ENCODE measurements at places on chromosomes 5 and 9.

- no peak for DNase-seq
Measured at GRCh38 chr5:168015506-168015905, 275.9 kb upstream of the WWC1 start.

DNA sequence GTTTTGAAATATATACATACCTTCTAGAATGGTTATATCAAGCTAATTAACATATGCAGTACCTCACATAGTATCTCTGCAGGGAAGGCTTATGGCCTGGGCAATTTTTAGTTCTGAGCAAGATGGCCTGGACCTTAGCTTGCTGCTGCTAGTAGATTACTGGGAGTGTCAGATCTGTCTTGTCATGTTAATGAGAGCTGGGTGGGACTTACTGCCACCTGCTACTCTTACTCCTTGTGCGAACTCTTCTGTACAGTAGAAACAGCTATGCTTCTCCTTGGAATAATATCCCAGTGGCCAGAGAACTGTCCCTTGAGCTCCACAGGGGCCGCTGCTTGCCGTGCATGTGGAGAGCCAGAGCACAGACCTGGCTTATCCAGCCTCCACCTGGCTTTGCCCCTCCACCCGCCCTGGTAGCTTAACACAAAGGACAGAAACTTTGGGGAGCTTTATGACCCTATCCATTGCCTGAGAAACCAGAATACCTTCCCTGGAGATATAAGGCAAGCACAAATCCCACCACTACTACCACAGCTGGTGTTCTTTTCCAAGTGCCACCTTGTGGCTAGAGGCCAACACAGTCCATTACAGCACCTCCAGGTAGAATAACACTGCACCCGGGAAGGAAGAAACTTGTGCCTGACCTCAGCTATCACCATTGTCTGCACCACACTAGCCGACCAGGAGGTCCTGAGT is 74.4 kb upstream of the RUSC2 start:
- DNase-seq = no peak

GRCh38 chr5:98594098-98594497 is 179.4 kb upstream of the RGMB start:
- no peak for DNase-seq

DNA sequence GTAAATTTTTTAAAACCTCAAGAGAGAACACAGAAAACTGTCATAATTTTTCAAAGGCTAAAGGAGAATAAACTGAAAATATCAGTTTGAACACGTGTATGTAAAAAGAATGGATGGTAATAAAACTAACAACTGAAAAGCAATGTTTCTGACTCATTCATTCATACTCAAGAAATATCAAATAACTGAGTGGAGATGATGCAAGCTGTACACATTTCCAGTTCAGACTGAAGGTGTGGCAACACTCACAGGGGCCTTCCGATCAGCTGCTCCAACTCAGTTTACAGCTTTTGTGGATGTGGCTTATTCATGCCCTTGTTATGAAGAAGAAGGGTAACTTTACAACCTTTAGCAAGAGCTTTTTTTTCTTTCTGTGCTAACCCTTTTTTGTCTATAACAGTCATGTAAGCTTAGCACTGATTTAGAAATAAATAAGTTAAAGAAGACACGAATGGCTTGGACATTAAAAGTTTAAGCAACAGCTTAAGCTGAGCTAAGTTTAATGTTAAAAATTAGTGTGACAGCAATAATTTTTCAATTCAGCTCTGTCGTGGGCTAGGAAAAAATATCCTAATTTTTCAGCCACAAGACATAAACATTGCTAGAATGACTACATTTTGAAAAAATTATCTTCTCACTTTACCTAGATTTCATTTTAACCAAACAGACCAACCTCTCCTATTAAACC is 453.5 kb downstream of the RAB3C start:
- peak; percentile 33 for DNase-seq

All from T1000 (cell line).